Stimulated activated CD4-positive, alpha-beta T cell treated with anti-CD3 and anti-CD28 coated beads, Interleukin-1b, Interleukin-23, amount 100 ng/mL, for 1 hour (primary cell): ENCODE measurements at places on chromosomes 16 and 17.

DNA sequence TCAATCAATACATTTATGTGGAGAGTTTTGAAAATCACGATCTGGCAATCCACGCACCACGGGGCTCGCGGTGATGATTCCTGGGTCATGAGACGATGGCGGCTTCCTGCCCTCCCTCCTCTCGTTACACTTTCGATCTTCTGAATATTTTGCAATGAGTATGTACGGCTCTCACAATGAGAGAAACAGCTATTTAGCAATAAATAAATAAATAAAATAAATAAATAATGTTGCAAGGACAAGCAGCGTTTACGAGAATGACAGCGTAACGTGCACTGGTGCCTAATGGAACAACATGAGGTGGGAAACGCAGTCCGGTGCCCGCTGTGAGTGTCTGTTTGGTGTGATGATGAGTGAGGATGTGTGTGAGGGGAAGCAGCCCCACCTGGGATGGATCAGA, 46.7 kb upstream of the JPH3 start:
- no peak for DNase-seq

GRCh38 chr16:30458561-30459394, 13.1 kb upstream of the SEPHS2 start:
- peak; percentile 58 for DNase-seq

GRCh38 chr17:58233543-58233942, 4.8 kb upstream of the LPO start:
- no peak for DNase-seq

GRCh38 chr17:71168053-71168741, 952.6 kb upstream of the SOX9 start:
- DNase-seq = no peak

GRCh38 chr16:88077328-88078108, 126.3 kb downstream of the BANP start:
- no peak for DNase-seq

GRCh38 chr16:53841884-53842283, 137.9 kb downstream of the FTO start:
- DNase-seq = no peak

- DNase-seq = no peak
Measured at GRCh38 chr17:17491546-17491988, 4.6 kb downstream of the RASD1 start.

DNA sequence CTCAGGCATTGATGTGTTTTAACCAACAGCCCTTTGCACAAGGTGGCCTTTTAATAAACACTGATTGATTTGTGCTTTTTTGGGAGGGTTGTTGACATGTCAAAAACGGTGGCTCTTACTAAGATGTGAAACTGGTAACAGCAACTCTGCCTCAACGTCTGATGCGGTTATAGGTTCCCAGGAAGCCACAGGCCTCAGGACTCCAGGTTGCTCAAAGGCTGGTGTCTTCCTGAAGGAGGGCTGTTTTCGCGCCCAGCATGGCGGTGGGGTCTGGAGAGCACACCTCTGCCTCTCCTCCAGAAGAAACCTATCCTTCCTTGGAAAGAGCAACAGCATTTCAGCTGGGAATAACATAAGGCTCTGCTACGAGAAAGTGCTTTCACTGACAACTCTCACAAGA, 187.5 kb downstream of the IRF8 start:
- no peak for DNase-seq

- DNase-seq = no peak
Measured at GRCh38 chr16:47492428-47493377, 31.6 kb downstream of the PHKB start.

DNA sequence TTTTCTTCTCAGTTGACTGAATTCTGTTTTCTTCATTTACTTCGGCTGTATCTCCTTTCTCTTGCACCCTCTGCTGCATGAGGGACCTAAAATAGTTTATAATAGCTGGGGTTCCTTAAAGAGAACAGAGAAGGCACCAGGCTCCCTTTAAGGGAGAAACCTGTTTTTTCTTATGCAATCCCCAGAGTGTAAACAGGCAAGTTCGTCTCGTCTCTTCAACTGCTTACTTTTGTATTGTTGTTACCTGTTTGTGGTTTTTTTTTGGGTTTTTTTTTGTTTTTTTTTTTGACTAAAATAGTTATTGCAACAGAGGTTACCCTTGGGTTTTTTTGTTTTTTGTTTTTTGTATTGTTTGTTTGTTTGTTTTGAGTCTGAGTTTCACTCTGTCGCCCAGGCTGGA, 3.7 kb upstream of the LDHD start:
- no peak for DNase-seq

- no peak for DNase-seq
Measured at GRCh38 chr17:47708864-47709541, 15.0 kb downstream of the TBKBP1 start.

GRCh38 chr17:42759982-42760651, 910 bp upstream of the RAMP2 start:
- DNase-seq = no peak

DNA sequence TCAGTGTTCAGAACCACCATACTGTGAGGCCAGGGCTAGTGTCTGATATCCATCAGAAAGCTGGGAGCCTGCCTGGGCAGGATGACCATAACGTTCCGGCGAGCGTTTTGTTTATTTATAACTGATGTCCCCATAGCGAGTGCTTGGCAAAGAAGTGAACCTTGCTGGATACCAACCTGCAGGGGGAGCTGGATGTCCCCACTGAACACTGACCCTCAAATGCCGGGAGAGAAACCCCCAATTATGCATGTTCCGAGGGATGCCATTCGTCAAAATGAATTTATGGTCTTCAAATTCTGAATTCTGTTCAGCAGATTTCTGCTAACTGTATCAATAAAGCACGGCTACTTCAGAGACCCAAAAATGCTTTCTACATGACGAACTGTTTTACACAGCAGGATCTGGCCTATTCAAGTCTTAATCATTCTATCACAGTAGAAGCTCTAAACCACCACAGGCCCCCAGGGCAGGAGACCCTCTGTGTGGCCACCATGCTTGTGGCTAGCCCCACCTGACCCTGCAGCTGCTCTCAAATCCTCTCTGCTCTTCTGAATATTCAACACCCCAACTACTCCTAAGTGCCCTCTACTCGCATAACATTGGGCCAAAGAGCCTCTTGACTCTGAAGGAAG, 15.2 kb downstream of the MED24 start:
- no peak for DNase-seq

DNA sequence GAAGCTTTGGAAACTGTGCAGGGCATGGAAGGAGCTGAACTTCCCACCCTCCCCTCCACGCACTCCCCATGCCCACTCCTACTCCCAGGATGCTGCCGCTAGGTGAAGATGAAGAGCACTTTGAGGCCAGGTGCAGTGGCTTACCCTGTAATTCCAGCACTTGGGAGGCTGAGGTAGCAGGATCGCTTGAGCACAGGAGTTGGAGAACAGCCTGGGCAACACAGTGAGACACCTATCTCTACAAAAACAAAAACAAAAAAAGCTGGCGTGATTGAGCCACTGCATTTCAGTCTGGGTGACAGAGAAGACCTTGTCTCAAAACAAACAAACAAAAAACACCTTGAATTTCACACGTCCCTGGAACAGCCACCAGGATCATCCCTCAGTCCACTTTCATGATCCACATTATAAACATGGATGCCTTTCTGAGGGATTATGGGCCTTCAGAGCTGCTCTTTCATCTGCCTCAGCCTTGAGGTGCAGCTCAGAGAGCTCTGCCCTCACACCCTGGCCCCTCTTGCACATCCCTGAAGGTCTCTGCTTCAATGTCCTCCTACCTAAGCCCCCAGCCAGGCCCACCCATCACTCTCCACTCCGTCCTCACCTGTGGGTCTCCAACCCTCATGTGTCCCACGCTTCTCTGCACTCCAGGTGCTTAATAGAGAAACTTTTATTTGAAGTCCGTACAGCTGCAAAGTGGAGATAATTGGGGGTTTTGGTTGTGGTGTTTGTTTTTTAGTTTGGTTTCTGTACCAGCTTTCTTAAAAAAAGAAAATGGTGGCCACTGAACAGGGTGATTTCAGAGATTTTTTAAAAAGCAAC, 25.8 kb downstream of the PHB1 start:
- DNase-seq = no peak

DNA sequence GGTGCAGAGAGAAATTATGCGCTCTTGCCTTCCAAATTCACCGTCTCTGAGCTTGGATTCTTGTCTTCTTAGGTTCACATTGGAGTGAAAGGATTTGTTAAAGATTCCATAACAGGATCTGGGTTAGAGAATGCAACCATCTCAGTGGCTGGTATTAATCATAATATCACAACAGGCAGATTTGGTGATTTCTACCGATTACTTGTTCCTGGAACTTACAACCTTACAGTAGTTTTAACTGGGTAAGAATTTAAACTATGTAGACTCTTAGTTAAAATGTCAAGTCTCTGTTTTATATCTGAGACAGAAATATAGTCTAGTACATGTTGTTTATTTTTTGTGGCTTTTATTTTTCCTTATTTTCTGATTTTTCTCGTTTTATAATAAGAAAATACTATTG, 42.9 kb downstream of the CPD start:
- DNase-seq = no peak

GRCh38 chr16:1441391-1441829, 2.9 kb downstream of the CCDC154 start:
- DNase-seq = no peak

DNA sequence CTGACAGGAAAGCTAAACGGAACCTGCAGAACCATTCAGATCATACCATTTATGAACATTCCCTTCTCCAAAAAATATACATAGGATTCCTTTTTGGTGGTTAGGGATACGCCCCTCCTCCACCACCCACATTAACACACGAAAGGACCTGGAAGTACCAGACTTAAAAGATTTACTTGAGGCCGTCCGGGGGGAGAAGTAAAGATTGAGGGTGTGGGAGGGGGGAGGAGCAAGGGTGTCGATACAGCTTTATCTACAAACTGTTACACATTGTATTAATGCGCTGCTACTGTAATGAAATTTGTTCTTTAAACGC, 537 bp downstream of the PALB2 start:
- no peak for DNase-seq
